ENCODE measurements at places on chromosomes 11 and 22.

GRCh38 chr22:27472975-27473374 is 328.6 kb downstream of the MN1 start:
- DNase-seq = no peak

- DNase-seq = no peak
Observed at GRCh38 chr11:125441648-125442410, 54.2 kb downstream of the FEZ1 start.

- no peak for DNase-seq
Observed at GRCh38 chr11:120858740-120859139, 165.2 kb upstream of the TBCEL start.

GRCh38 chr22:24437741-24438328 is 10.4 kb downstream of the ADORA2A start:
- no peak for DNase-seq

DNA sequence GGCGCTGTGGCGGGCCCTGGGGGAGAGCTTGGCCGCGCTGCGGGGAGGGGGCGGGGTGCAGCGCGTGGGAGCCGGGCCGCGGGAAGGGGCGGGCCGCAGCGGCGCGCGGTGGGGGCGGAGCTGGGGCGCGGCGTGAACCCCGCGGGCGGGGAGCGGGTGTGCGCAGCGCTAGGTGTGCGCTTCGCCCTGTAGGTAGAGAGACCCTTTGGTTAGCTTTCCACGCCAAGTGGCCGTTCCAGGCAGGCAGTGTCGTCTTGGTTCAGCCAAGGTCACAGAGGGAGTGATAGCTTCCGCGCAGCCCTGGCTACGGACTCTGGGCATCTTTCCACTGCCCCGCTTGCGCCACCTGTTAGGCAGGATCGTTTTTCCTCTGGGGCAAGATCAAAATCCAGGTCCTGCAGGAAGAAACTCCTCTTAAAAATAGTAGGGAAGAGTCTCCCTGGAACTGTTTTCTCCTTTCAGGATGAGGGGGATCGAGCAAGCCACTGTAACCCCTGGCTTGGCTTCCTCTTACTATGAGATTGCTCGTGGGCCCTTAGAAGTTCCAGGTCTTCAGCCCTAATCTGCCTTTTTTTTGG is 434 bp downstream of the BANF1 start:
- no peak for DNase-seq

DNA sequence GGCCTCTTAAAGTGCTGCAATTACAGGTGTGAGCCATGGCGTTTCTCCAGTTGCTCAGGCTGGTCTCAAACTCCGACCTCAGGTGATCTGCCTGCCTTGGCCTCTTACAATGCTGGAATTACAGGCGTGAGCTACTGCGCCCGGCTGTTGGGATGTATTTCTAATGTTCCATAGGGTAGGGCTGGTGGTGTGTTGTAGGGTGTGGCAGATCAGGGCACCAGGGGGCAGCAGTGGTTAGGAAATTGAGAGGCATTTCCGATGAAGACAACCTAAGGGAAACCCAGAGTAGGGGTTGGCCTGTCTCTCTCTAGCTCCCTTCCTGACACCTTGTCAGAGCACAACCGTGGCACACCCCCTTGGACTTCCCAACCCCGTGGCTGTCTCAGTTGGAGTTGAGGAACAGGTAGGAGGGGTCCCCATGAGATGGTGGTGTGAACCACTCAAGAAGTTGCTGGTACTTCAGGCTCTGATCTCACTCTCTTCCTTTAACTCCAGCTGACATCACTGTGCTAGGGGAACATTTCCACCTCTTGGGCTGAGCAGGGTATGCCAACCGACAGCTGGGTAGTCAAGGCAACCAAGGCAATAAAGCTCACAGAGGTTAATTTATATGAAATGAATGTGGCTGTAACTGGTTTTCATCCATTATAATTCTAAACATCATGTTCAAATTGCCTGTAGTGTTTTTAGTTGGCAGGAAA is 33.0 kb downstream of the YWHAH start:
- peak; percentile 72 for DNase-seq

DNA sequence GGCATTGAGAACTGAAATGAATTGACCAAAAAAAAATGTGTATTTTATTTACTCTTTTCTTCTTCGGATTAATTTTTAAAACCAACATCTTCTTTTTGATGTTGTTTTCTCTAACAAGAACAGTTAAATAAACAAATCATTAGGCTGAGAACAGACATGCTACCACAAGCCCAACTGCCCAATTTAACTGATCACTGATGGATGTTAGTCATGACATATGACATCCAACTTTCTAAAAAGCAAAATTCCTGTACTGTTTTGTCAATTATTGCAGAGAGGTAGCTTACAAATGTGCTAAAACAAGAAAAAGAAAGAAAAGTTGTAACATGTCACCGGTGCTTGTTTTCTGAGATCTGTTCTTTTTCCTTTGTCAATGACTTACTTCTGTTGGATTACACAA is 232.1 kb downstream of the C11orf87 start:
- DNase-seq = no peak

DNA sequence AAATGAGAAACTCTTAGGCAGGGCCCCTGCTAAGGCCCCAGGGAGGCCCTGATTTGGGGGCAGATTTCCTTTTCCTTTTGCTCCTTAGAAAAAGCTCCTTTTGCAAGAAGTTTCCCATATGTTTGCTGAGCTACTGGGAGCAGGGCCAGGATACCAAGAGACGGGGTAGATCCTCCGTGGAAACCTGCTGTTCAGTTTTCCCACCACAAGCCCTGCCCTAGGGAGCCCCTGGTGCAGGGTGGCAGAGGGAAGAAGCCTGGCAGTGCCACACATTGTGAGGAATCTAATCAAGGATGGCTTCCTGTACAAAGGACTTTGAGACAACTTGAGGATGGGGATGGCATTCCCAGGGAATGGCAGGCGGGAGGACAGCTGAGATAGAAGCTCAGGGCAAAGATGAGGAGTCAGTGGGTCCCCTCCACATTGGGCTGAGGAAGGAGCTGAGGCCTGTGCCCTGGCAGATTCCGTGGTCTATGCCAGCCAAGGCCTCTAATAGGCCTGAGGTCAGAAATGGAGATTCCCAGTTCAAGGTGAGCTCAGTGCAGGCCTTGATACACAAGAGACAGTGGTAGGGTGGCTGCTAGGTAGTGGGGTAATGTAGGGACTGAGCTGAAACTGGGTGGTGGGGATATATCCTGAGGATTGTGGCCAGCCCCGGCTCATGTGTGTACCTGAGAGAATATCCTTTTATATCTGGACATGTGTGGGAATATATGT is 15.0 kb downstream of the TUB start:
- DNase-seq = no peak

DNA sequence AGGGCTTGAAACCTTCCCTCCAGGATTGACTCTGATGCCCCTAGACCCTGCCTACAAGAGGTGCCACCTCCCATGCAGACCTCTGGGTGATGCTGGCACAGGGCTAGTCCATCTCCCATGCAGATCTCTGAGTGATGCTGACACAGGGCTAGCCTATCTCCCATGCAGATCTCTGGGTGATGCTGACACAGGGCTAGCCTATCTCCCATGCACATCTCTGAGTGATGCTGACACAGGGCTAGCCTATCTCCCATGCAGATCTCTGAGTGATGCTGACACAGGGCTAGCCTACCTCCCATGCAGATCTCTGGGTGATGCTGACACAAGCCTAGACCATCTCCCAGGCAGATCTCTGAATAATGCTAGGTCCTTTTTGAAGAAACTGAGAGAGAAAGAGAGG is 321.7 kb downstream of the NTM start:
- DNase-seq = no peak
